ENCODE measurements at places on chromosomes 4 and X.

DNA sequence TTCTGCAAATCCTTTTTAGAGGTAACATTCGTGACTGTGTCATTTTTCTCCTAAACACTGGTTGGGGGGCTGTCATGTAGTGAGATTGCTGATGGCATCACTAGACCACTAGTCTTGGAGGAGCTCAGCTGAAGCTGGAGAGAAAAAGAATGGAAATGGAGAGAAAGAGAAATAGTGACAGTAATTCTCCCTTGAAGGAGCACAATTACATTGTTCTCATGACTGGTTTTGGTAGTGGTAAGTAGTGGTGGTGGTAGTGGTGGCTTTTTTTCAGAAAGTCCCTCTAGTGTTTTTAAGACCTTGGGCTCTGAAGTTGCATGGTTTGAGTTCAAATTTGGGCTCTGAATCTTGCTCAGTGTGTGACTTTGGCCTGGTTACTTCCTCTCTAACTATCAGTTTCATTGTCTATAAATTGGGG is 99.8 kb downstream of the LARP7 start:
- no peak for DNase-seq

GRCh38 chr4:89434364-89434988 is 126.9 kb upstream of the GPRIN3 start:
- peak; percentile 47 for DNase-seq

DNA sequence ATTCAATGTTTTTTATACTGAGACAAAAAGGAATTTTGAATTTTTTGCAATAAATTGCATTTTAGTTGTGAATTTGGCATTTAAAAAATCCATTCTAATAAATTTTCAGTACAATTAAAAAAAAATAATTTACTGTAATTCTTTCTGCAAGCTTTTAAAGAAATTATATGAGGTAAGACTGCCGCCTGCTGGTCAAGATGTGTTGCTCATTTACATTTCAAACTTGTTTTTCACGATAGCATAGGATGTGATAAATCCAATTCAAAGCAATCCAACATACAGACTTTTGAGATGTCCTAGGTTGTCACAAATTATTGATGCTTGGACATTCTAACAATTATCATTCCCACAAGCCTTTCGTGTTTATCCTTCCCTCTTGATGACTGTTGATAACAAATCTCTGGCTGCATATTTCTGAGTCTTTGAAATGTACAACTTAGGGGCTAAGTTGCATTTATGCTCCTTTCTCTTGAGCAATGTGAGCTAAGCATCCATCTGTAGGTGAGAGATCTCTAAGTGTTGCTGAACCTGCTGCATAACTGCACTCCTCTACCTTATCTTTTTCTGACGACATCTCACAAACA is 21.7 kb upstream of the MFAP3L start:
- peak; percentile 63 for DNase-seq

DNA sequence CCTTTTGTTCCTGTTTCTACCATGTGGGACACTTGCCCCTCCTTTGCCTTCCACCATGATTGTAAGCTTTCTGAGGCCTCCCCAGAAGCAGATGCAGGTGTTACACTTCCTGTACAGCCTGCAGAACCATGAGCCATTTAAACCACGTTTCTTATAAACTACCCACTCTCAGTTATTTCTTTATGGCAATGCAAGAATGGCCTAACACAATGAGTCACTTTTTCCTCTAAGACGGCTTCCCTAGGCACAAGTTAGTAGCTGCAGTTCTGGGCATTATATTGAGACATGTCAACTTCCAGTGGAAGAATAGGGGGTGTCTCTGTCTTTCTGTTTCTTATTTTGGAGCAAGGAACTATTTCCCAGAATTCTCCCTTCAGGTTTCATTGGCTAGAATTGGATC is 32.9 kb upstream of the DIPK2B start:
- no peak for DNase-seq

DNA sequence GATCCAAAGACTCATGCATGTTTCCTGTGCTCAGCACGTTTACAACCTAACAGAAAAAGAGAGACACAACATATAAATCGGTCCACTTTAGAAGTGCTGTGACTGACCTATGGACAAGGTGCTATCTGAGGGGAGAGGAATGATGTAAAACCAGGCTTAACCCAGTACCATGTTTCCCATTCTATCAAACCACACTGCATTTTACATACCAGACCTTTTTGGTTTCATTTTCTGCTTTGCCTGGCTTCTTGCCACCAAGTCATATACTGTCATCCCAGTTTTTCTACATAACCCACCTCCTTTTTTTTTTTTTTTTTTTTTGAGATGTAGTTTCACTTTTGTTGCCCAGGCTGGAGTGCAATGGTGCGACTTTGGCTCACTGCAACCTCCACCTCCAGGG is 82.2 kb downstream of the KLF8 start:
- DNase-seq = peak; percentile 8

All from KBM-7 (cell line).